ENCODE measurements at places on chromosomes 1 and 21.

GRCh38 chr1:180208264-180208663 lies 21.8 kb upstream of the LHX4 start:
- no peak for DNase-seq

DNA sequence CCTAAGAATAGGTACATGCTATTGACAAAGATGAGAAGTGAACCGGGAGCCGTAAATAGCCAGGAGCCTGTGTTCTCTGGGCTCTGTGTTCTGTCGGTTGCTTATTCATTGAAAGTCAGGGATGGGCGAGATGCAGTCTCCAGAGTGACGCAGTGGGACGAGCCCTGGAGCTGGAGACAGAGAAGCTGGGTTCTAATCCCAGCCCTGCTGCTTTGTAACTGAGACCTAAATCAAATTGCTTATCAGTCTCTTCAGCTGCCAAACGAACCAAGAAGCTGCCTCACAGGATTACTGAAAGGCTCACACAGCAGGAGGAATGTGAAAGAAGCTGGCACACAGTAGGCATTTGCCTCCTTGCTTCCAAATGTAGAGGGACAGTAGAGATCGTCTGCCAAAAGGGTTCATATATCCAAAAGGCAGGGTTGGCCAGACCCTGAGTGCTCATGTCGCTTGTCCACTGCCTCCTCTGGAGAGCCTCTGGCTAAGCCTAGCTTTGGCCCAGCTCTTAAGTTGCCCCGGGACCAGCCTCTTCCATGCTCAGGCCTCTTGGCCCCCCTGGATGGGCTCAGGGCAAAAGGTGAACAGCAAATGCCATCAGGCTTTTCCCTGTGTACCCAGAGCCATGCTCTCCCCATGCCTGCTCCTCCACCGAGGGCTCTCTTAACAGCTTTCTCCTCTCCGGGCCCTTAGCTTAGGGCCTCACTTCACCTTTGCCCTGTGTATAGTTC lies 134.2 kb upstream of the IPO9 start:
- no peak for DNase-seq

- DNase-seq = no peak
Observed at GRCh38 chr1:111275079-111275478, 15.6 kb upstream of the CHIA start.

GRCh38 chr1:244444854-244445253 lies 6.9 kb downstream of the ADSS2 start:
- no peak for DNase-seq

DNA sequence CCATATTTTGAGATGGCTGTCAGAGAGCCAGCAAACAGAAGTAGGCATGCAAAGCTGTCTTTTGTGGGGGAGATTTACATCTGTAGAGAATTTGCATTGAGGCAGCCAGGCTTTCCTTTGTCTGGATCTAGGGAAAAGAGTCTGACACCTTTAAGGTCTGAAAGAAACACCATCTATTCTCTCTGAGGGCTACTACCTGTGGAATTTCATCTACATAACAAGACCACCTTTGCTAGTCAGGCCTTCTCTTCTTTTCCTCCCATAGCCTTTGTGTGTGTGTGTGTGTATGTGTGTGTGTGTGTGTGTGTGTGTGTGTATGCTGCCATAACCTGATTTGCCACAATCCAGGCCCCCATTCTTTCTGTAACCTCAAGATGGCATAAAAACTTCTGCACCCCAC lies 28.4 kb upstream of the DMRTB1 start:
- DNase-seq = no peak
